Stimulated activated CD4-positive, alpha-beta T cell treated with anti-CD3 and anti-CD28 coated beads, Interleukin-4, amount 100 ng/mL, for 48 hours (primary cell): ENCODE measurements at places on chromosomes 7 and 10.

DNA sequence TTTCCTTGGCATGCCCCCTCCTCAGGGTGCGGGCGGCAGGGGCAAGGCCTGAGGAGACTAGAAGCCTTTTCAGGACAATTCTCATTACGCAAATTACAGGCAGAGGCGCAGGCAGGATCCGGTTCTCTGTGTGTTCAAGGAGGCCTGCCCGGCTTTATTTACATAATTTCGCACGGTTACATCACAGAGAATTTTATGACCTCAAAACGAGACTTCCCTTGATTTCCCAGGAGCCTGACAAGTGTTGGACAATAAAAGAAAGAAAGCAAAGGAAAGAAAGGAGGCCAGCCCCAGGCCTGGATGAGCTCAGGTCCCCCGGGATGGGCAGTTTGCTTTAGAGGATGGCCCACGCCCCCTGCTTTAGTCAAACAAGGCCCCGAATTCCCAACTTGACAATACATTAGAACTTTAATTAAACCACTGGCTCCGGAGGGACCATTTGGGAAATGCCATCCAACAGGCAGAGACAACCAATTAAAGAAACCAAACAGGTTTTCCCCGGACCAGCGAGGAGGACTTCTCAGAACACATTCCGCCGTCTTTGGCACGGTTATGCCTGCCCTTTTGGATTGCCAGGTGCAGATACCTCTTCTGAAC is 2.9 kb downstream of the MNX1 start:
- DNase-seq = no peak

- DNase-seq = no peak
Measured at GRCh38 chr10:52517012-52517411, 202.9 kb downstream of the DKK1 start.

DNA sequence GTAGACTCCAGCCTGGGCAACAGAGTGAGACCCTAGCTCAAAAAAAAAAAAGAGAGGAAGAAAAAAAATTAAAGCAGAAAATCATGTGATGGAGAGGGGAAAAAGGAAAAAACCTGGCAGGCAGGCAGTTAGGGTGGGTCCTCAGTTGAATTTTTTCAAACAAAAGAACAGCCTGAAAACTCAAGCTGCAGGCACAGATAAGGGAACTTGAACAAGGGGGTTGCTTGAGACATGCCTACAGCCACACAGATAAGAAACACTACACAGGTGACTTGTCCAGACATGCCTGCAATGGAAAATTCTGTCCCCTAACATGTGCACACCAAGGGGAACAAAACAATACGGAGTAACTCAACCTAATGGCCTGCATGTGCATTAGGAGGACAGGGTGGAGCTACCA is 19.2 kb downstream of the VIM start:
- DNase-seq = no peak

DNA sequence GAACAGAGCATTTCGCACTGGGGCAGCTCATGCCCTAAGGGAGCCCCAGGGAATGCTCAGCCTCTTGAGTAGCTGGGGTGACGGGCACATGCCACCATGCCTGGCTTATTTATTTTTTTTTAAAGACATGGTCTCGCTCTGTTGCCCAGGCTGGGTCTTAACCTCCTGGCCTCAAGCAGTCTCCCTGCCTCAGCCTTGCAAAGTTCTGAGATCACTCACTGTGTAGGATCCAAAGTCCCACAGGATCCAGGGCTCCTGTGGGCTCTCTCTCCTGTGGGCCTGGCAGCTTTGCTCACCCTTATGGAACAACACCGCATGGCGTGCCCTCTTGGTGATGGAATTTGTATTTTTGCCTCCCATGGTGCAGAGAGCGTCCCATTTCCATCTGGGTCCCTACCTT is 34.0 kb downstream of the TMEM120A start:
- no peak for DNase-seq

DNA sequence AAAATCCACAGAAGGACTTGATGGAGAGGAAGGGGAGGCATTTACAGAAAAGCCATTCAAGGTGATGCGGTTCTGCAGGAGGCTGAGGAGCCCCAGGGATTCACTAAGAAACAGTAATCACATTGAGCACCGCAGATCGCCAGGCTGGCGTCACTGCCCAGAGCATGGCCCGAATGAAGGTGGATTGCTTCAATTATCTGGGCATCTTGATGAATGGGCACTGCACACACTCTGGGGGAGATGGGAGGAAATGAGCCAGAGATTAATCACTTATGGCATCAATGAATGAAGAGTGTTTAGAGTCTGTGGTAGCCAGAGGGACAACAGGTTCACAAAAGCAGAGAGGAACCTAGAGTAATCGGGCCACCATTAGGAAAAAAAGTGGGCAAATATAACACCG is 292.1 kb downstream of the ZEB1 start:
- DNase-seq = no peak

GRCh38 chr7:136078630-136079029 is 101.5 kb upstream of the MTPN start:
- DNase-seq = no peak

DNA sequence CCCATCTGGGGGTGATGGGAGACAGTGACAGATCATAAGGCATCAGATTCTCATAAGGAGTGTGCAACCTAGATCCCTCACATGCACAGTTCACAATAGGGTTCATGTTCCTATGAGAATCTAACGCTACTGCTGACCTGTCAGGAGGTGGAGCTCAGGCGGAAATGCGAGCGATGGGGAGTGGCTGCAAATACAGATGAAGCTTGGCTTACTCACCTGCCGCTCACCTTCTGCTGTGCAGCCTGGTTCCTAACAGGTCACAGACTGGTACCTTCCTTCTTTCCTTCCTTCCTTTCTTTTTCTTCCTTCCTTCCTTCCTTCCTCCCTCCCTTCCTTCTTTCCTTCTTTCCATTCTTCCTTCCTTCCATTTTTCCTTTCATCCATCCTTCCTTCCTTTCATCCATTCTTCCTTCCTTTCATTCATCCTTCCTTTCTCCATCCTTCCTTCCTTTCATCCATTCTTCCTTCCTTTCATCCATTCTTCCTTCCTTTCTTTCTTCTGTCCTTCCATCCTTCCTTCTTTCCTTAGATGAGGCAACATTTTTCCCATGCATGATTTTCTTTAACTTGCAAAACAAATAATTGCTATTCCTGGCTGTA is 370.0 kb upstream of the AUTS2 start:
- no peak for DNase-seq

- DNase-seq = no peak
Measured at GRCh38 chr10:93821051-93821772, 63.5 kb downstream of the LGI1 start.

DNA sequence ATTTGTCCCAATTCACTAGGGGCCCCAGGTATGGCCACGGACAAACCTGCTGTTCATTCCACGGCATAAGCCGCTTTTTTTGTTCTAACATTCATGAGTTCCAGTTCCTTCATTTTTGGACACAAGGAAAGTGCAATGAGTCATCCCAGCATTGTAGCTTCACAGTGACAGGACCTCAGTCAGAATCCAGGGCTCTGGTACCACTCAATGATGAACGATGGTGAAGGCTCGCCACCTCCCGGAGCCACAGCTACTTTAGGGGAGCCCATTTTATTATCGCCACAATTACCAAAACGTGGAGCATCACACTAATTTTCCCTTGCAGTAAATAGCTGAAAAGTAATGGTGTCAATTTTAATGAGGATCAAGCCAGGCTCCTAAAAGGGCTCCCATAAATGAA is 62.9 kb downstream of the FGFR2 start:
- DNase-seq = no peak

DNA sequence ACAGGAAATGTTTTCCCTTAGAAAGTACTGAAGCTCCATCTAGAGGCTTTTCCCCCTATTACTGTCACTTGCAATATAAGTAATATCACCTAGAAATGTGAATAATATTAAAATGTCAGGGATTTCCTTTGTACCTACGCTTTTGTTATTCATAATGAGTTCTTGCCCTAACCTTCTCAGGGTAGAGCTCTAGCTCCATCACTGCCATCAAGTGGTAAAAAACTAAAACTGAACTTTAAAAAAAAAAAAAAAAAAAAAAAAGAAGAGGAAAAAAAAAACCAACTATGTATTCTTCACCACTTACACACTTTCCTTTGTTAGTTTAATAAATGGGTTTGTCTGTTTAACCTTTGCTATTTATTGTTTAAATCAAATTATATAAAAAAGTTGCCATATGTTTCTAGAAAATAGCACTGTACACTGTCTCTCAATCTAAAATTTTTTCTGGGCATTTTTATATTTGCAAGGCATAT is 49.9 kb downstream of the DNAJC1 start:
- DNase-seq = no peak

GRCh38 chr10:23402856-23403255 is 36.0 kb upstream of the OTUD1 start:
- no peak for DNase-seq

GRCh38 chr7:90474284-90475210 is 5.1 kb downstream of the PTTG1IP2 start:
- DNase-seq = no peak

- DNase-seq = no peak
Measured at GRCh38 chr10:87862679-87863052, 667 bp downstream of the KLLN start.

- DNase-seq = no peak
Measured at GRCh38 chr10:31268444-31269303, 50.3 kb upstream of the ZEB1 start.

- no peak for DNase-seq
Measured at GRCh38 chr7:3518546-3518945, 217.5 kb downstream of the SDK1 start.

DNA sequence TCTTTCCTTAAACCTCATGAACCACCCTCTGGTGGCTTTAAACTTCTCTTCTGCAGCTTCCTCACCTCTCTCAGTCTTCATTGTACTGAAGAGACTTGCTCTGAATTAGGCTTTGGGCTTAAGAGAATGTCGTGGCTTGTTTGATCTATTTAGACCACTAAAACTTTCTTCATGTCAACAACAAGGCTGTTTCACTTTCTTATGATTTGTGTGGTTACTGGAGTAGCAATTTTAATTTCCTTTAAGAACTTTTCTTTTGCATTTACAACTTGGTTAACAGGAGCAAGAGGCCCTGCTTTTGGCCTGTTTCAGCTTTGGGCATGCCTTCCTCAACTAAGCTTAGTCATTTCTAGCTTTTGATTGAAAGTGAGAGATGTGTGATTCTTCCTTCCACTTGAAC is 38.1 kb upstream of the CDHR3 start:
- no peak for DNase-seq

GRCh38 chr10:64211466-64211865 is 690.3 kb downstream of the REEP3 start:
- no peak for DNase-seq

- DNase-seq = no peak
Measured at GRCh38 chr7:2108501-2109250, 124.1 kb downstream of the MAD1L1 start.

DNA sequence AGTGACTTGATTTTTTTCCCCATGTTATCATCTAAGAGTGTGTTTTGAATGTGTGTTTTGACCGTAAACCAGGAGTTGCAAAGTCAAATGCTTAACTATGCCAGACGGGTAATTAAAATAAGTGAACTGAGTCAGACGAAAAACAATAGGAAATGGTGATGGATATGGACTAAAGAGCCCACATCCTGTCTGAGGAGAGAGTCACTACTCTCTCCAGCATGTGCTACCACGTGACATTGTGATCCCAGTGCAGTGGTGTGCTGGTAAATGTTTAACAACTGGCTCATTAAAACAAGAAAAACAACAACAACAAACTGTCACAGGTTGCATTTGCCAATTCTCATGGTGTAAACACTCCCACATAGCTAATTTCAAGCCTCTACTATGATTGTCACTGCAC is 164.3 kb downstream of the SUGCT start:
- DNase-seq = no peak

DNA sequence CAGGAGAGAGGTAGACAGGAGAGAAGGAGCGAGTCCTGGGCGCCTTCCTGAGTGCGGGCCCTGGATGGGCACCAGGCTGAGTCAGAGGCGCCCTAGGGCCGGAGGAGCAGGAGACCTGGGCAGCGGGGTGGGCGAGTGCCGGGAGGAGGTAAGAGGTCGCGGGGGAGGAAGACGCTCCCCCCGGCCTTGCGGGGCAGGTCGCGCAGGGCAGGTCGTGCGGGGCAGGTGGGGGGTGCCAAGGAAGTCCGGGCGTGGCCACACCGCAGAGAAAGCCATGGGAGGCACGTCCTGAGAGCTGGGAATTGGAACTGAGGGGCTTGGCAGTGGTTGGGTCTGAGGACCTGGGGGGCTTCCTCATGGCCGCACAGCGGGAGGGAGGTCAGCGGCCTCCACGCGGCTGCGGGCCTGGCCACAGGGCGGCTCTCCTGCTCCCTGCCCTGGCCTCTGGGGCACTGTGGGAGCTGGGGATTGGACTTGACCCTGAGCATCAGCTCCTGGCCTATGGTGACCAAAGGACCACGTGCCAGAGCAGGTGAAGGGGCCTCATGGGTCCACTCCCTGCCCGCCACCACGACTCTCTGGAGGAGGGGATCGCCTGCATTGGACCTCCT is 935 bp downstream of the MMP21 start:
- no peak for DNase-seq

- DNase-seq = no peak
Measured at GRCh38 chr7:32936689-32937088, 20.6 kb upstream of the FKBP9 start.

- DNase-seq = no peak
Measured at GRCh38 chr7:147567043-147567442, 1023.5 kb upstream of the C7orf33 start.

GRCh38 chr10:72062832-72063702 is 25.3 kb downstream of the SPOCK2 start:
- no peak for DNase-seq

DNA sequence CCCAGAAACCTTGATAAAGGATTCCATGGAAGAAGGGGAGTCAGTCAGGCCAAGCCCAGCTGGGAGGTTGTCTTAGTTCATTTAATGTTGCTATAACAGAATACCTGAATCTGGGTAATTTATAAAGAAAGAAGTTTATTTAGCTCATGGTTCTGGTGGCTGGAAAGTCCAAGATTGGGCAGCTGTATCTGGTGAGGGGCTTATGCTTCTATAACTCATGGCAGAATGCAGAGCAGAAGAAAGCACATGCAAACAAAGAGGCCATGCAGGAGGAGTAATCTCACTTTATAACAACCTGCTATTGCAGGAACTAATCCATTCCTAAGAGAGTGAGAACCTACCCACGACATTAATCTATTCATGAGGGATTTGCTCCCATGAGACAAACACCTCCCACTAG is 54.2 kb upstream of the ANKRD1 start:
- DNase-seq = no peak

DNA sequence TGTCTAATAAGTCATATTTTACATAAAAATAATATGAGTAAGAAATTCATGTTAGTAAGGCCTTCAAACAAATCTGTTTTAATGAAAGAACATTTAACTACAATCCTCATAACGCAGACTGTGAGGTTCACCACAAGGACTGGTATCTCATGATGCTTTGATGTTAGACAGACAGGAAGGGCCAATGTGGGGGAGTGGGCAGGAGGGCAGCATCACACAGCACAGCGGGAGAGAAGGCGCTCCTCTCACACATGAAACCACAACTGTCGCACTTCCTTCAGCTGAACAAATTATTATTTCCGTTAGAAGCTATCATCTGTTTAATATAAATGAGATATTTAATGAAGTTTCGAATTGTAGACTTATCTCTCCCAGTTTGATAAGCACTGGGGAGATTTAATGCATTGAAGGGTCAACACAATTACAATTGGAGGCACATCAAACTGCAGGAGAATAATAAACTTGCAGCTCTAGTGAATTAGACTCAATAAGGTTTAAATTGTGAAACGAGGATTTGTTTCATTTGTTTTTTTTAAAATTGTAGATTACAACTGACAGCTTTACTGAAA is 466.1 kb downstream of the PARD3 start:
- DNase-seq = no peak
